NCI-H187 treated with DMSO at 0.1 percent for 48 hours (cell line): ENCODE measurements at places on chromosomes 11 and 22.

DNA sequence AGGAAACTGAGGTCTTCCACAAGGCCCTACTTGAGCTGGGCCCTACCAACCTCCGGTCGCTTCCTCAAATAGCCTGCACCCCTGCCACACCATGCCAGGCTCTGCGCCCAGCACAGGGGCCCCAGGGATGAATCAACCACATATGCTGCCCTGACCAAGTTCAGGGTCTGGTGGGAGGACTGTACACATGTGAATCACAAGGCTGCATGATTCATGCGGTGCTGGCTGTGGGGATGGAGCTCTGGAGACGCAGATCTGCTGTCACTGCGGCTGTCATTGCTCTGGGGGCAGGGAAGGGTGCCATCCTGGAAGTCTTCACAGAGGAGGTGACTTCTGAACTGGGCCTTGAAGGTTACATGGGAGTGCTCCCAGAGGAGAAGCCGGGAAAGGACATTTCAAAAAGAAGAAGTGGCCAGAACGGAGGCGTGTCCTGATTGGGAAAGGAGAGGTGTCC is 21.5 kb downstream of the CYTH4 start:
- no peak for DNase-seq

DNA sequence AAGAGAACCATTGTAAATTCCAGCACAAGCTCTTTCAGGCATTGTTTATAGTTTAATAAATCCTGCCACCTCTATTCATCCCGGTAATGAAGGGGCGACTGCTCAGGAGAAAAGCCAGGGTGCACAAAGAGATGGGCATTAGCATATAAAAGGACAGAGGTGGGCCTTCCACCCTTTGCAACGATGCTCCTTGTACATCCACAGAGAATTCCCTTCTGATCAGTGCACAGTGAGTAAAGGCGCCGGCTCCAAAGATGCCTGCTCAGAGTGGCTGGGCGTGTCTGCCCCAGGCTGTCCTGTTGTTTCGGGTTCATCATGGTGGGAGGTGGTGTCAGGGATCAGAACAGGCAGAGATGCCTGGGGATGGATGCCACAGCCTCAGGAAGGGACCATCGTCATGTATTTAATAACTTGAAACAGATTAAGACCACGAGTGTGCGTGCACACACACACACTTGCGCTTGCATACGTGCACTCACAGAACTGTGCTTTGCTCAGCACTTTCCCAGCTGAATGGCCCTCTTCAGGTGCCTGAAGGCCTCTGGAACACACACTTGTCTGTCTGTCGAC is 305.0 kb downstream of the TBC1D22A start:
- no peak for DNase-seq

- no peak for DNase-seq
Measured at GRCh38 chr11:72840780-72841179, 26.6 kb downstream of the ATG16L2 start.

DNA sequence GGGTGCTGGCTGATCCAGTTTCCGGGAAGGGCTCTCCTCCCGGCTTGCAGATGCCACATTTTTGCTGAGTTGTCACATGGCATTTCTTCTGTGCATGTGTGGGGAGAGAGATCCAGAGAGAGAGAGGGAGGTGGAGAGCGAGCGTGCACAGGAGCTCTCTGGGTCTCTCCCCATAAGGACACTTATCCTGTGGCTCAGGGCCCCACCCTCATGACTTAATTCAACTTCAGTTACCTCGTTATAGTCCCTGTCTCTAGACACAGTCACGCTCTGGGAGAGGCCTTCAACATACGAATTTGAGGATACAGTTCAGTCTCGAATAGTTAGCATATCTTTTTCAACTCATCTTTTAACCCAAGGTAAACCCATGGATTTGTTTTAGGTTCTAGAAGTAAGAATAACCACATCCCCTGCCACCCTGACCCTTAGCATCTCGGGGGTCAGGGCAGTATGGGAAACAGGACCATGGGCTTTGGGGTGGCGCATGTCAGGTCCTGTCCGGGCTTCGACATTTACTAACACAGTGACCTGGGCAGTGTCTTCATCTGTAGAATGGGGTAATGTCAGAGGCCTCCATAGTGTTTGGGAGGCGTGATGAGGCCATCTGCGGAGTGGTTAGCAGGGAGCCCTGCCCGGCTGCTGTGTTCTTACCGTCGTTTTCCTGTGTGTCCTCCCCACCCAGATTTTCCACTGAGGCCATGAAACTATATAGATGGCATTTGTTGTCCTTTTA is 46.9 kb downstream of the TBC1D22A start:
- DNase-seq = no peak

- DNase-seq = no peak
Measured at GRCh38 chr11:85123752-85124231, 503.4 kb downstream of the DLG2 start.

DNA sequence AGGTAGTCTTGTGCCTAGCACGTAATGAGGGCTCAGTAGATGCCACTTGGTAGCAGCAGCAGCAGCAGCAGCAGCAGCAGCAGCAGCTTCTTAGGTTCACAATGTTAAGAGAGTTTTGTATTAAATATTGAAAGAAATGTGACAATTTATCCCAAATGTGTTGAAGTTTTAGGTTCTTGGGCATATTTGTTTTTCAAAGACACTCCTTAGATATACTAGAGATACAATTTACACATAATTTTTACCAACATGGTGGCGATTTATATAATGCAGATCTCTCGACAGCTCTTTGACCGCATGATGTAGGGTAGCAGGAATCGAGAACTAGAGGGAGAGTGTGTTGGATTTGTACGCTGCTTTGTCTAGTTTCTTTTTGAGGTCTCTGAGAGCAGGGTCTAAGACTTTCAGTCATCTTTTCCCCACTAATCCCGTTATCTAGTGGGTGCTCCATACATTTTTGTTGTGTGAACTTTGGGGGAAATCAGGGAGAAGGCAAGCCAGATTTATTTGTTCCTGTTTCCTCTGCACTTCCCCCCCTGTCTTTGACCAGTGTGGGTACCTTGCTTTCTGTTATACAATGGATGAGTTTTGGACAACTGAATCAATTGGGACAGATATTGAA is 1.4 kb downstream of the FDX1 start:
- DNase-seq = no peak

DNA sequence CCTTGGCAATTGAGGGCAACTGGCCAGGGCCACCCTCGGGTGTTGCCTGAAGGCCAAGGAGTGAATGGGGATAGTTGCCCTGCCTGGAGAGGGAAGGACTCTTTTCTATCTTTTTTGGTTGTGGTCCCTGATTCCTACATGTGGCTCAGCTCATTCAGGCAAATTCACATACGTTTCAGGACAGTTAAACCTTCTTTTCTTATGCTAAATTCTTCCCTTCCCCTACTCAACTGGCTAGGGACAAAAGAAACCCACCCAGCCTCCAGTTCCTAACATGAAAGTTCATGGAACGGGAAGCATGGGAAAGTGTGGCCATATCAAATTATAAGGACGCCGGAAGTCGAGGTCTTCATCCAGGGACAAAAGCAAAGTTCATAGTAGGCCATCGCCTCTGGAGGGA is 26.3 kb upstream of the APLNR start:
- no peak for DNase-seq

DNA sequence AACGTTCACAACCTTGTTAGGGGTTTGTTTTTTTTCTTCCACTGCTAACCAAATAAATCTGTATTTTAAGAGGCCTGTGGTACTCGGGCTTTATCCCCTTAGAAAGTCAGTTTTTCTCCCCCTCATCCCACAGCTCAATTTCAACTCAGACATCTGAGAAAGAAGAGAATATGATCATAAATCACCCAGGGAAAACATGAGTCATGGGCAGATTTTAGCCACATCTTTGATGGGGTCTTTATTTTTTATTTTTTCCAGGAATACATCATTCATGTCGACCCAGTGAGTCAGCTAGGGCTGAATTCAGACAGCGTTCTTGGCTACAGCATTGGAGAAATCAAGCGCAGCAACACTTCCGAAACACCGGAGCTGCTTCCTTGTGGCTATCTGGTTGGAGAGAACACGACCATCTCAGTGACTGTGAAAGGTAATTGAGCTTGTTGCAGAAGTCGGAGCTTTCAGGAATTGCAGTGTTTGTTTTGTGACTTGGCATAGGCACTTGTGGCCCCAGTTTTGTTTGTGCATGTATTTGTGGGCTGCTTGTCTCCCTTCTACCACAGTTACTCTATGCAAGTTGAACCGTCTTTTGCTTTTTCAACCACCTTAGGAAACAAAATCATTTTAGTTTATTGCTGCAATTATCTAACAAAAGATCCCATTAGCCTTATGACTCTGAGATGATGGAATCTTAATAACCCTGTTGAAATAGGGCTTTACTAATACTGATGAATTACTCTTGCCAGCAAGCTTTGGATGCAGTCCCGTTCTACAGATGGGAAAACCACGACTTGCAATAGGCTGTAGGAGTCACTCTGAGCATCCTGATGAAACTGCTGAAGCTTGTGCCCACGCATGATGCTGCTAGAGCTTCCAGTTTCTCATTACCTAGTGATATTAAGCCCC is 62.7 kb downstream of the DBX1 start:
- no peak for DNase-seq

GRCh38 chr22:50004918-50005317 is 7.6 kb downstream of the IL17REL start:
- DNase-seq = no peak

GRCh38 chr11:134270250-134270714 is 5.9 kb upstream of the GLB1L3 start:
- no peak for DNase-seq

DNA sequence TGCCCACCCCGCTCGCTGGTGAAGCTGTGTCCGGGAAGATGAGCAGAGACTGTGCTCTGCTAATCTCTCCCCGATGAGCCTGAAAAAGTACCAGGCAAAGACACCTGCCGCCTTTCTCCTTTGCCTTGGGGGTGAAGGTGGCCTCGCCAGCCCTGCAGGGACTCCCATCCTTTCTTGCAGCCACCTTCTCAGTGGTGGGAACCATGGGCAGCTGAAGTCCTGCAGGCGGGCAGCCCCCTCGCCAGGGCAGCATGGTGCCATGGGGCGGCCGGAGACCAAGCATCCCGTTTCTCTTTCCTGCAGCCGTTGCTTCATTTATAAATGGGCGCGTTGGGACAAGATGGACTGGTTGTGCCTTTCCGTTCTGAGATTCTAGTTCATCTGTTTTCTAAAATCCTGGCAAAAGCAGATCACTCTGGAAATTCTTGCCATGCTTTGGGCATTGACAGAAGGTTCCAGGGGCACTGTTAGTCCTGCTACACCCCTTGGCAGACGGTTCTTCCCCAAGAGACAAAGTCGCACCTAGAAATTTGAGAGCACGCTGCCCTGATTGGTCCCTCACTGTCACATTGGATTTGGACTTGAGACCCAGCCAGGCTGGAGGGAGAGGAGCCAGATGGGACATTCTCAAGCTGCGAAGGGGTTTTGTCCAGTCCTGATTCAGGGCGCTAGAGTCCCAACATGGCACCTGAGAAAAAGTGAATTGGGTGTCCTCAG is 7.5 kb downstream of the CTTN start:
- DNase-seq = no peak

- no peak for DNase-seq
Measured at GRCh38 chr11:57499413-57499982, 16.0 kb downstream of the SLC43A1 start.

- no peak for DNase-seq
Measured at GRCh38 chr11:126282361-126282735, 545 bp upstream of the TIRAP start.

DNA sequence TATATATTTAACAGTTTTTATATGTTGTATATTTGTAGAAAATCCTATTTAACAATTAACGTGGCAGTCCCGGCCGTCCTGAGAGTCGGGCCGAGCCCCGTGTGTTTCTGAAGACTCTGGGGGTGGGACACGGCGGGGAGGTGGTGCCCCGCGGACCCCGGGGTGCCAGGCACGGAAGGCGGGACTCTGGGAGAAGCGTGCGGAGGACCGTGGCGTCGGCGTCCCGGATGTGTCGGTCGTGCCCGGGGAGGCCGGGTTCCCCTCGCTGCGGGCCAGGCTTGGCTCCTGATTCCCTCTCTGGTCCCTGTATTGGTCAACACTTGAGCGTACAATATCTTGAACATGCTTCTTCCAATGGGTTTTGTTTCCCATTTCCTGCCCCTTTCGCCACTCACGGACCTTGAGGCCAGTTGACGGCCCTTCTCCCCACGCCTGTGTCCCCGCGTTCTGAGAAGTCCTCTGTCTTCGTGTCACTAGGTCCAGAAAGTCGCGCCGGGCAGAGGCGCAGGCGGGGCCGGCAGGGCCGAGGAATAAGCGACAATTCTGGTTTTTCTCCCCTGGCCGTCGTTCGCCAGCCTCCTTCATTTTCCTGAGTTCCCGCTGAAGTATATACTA is 1076.7 kb downstream of the BRD1 start:
- no peak for DNase-seq

- DNase-seq = no peak
Measured at GRCh38 chr11:131808470-131808869, 438.1 kb downstream of the NTM start.

DNA sequence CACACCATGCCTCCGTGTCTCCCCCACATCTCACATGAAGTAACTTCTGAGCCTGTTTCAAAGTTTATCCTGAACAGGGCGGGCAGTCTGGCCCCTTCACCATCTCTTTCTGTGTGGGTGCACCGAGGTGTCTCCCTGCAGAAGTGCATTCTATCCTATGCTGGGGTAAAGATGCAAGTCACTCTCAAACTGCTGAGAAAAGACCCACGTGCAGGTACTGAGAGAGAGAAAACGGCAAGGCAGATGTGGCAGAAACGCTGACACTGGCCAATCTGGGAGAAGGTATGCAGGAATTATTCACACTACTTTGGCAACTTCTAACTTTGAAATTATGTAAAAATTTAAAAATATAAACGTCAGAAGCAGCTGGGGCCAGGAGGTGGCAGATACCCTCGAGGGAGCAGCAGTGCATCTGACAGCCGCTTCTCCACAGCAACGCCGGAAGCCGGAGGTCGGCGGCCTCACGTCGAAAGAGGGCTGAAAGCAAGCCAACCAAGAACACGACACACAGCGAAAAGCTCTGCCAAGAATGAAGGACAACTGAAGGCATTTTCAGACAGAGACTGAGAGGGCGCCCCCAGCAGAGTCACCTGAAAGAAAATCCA is 34.2 kb upstream of the MOB2 start:
- no peak for DNase-seq

DNA sequence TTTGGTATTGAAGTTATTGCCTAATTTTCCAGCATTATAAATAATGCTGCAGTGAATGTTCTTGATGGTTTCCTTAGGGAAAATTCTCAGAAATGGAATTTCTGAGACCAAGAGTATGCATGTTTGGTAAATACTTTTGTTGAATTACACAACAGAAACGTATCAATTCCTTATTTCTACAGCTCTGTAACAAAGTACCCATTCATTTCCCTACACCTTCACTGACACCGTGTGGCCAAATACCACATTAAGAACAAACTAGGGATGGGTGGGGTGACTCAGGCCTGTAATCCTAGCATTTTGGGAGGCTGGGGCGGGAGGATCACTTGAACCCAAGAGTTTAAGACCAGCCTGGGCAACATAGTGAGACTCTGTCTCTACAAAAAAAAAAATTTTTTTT is 21.8 kb downstream of the MCAM start:
- no peak for DNase-seq

DNA sequence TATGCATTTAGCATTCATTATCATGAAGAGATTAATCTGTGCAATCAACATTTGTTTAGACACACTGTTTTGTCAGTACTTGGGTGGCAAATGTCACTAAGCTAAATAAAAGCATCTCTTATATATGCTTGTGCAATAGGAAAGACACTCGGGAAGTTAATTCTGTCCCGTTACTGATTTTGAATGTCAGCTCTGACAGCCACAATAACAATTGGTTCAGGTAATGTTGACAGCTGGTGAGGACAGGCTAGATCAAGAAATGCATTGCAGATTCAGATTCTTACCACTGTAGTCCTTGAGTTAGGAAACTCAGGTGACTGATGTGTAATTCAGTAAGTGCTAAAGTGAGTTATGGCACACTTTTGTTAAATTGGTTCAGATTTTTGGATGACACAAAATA is 523.8 kb upstream of the FAT3 start:
- DNase-seq = no peak
